ENCODE measurements at places on chromosomes 3 and 15. TPM values are rescaled to one million over a fixed set of nuclear protein-coding genes. Genes with fewer than 3 reads are reported as not detected.

The POLQ gene
- total RNA-seq: 8.9 TPM

The ARPP21 gene
- not detected for total RNA-seq

The NLGN1 gene
- total RNA-seq: not detected

The CDCP1 gene
- total RNA-seq: 0.41 TPM

The LRRC34 gene
- 3.2 TPM for total RNA-seq

The ECE2 gene
- total RNA-seq: not detected

The CLDN18 gene
- total RNA-seq: not detected

The SLCO3A1 gene
- total RNA-seq: 3.9 TPM

The ATP13A5 gene
- total RNA-seq: not detected

The GOLGA8G gene
- total RNA-seq: not detected

The CAMK1 gene
- 23.8 TPM for total RNA-seq

The COLQ gene
- total RNA-seq: 0.98 TPM

The RBP2 gene
- not detected for total RNA-seq

The TTC21A gene
- total RNA-seq: 1.6 TPM

The ICE2 gene
- total RNA-seq: 52.5 TPM

The CRYGS gene
- 3.1 TPM for total RNA-seq

The LDHAL6B gene
- total RNA-seq: not detected

The CKMT1A gene
- total RNA-seq: not detected

The FURIN gene
- 721 TPM for total RNA-seq

The ACTRT3 gene
- 0.19 TPM for total RNA-seq

The VWA5B2 gene
- not detected for total RNA-seq

The MESD gene
- 15.8 TPM for total RNA-seq

GRCh38 chr3:66229931-66230330 is 9.1 kb downstream of the SLC25A26 start:
- DNase-seq: no peak

DNA sequence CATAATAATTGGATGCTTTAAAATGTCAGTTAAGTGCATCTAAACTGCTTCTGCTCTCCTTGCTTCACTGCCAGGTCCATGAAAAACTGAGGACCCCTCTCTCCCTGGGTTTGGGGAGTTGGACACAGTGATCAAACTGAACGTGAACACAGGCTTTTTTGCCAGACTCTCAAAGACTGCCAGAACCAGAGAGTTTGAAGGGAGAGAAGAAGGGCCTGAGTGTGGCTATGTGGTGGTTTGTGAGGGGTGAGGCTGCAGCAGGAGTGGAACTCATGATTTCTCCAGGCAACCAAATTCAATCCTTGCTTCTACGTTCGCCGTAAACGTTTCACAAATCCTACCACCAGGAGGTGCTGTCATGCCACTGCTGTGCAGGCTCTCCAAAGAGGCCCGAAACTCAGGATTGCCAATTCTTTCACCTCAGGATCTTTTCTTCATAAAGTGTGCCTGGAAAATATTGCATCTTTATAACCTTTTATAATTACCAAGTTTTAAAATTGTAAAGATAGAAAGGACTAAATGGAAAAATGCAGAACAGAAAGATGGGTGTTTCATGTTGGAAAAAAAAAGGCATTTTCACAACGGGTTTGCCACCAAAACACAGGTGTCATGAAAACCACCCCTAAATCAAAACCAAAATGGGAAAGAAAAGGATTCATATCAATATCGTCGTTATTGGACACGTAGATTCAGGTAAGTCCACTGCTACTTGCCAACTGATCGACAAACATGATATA is 19.7 kb downstream of the TM4SF4 start:
- peak; percentile 58 for DNase-seq

DNA sequence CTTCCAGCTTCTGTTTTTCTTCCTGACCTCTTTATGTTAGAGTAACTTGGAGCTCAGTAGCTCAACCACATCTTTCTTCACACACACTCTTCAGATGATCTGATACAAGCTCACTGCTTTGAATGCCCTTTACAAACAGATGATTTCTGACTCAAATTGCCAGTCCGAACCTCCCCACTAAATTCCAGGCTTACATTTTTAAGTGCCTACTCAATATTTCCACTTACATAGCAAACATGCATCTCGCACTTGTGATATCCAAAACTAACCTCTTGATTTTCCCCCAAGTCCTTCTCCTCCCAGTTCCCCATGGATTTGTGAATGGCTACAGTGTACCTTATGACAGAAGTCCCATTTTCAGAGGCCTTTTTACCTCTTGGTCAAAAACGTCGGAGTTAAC is 139.1 kb downstream of the GBE1 start:
- DNase-seq: no peak

- DNase-seq: no peak
Observed at GRCh38 chr15:63357731-63358130, 23.9 kb downstream of the CA12 start.

DNA sequence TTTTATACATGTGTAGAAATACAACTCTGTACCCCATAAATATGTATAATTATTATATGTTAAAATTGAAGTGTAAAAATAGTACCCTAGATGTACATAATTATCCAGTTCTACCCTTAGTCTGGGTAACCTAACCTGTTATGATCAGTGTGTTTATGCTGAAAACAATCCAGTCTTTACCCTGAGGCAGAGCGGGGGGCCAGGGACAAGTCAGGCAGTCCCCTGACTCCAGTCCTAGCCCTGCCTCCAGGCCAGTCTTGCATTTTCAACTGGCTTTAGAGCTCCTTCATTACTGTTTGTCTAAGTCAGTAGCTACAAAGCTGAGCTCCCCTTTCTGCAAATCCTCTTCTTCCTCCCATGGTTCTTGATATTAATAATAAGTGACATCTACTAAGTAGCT is 3.1 kb downstream of the MESD start:
- no peak for DNase-seq

DNA sequence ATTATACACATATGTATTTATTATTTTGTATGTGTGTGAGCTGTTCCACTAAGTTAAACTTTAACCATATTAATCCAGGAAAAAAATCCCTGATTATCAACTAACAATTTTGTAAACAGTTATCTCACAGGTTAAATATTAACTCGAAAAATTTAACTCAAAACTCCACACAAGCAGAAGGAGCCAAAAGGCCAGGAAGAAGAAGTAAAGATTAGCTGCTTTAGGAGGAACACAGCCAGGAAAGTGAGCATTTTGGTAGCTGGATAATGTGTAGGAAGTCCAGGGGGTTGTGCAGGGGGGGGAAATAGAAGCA is 425.0 kb downstream of the TIGIT start:
- no peak for DNase-seq

GRCh38 chr15:29037997-29038705 is 152.4 kb downstream of the APBA2 start:
- no peak for DNase-seq

DNA sequence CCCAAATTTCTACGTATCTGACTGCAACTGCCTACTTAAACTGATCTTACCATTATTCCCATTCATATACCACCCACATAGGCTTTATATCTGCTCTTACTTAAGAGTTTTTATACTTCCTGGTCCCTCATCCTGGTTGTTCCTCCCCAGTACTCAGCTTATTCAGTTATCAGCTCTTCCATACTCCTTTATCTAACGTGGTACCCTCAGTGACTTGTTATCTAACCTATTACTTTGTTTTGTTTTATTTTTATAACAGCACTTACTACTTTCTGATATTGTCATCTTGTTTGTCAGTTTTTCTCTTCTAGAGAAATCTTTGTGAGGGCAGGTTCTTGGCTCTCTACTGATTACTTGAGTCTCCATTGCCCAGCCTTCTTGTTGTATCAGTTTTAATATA is 100.6 kb downstream of the ZNF609 start:
- DNase-seq: no peak

- no peak for DNase-seq
Observed at GRCh38 chr3:126445506-126445905, 30.2 kb downstream of the ZXDC start.

GRCh38 chr3:188571531-188572095 is 417.7 kb downstream of the LPP start:
- no peak for DNase-seq

GRCh38 chr3:177468816-177469215 is 271.5 kb upstream of the TBL1XR1 start:
- DNase-seq: no peak

- DNase-seq: no peak
Observed at GRCh38 chr3:52763466-52763865, 7.3 kb downstream of the NEK4 start.

- DNase-seq: no peak
Observed at GRCh38 chr15:99682455-99682854, 50.8 kb downstream of the LYSMD4 start.

DNA sequence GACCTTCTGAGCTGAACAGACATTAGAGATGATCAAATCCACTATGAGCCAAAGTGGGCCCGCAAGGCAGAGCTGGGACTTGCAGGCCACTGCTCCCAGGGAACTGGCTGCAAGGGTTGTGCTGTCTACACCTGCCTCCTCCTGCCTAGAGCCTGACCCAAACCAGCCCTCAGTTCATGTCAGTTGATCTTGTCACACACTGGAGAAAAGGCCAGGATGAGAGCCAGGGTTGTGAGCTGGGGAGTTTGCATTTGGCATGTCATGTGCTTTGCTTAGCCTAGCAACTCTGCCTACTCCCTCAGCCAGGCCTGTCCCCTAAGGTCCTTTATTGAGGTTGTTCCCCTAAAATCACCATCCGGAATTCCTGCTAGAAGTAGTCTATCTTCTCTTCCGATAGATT is 67.8 kb downstream of the RAB11A start:
- DNase-seq: no peak

GRCh38 chr3:51403675-51404074 is 12.6 kb downstream of the RBM15B start:
- no peak for DNase-seq

- no peak for DNase-seq
Observed at GRCh38 chr3:108494906-108495531, 15.4 kb downstream of the MYH15 start.

GRCh38 chr15:55195996-55196395 is 745 bp downstream of the RSL24D1 start:
- no peak for DNase-seq

DNA sequence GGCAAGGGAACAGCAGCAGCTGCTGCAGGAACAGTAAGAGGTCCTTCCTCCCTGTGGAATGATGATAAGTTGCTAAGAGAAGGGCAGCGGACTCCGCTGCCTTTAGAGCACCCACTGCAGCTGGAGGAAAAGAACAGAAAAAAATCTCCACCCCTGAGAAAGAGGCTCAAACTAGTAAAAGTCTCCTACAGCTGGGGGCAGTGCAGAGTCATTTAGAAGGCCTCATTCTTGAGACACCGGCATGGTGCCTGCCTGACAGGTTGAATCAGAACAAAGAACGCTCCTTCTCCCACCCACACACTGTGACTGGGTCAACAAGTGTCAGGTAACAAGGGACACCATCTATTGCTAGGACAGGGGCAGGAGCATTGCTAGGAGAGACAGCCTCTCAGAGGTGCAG is 188.4 kb downstream of the ABHD5 start:
- DNase-seq: no peak

DNA sequence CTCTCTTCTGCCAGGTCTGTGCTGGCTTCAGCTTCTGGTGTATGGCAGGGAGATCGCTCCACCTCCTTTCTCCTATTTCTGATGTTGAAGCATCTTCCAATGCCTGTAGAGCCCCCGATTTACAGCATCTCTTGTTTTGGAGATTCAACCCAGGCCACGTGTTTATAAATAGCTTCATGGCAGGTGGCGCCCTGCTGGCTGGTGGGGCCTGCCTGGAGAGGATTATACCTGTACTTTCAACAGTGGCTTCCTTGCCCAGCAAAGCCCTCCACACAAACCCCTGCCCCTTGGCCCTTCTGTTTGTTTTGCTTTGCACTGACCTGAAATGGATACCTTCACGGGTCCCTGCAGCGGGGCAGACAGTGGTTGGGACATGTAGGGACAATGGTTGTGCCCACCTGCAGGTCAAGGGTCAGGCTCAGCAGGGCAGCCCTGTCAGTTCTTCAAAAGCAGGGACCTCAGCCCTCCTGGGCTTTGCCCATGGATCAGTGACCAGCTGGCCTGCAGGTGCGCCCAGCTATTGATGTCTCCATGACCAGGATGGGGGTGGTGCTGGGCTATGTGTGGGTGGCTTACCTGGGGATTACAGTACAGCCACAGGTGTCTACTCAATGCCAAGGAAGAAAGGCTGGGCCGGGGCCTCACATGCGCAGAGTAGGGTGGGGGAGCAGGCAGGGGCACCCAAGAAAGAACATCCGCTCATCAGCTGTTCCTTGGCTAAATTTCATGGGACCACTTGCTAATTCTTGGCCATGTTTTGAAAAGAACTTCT is 112.7 kb upstream of the PRR23C start:
- no peak for DNase-seq

- DNase-seq: no peak
Observed at GRCh38 chr15:38782156-38782555, 217.5 kb upstream of the RASGRP1 start.

DNA sequence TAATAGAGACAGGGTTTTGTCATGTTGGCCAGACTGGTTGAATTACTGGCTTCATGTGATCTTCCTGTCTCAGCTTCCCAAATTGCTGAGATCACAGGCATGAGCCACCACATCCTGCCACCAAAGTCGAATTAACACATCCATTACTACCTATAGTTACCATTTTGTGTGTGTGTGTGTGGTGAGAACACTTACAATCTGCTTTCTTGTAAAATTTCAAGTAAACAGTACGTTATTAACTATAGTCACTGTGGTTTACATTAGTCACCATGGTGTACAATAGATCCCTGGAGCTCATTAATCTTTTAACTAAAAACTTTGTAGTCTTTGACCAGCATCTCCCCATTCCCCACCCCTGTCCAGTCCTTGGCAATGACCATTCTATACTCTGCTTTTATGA is 270.0 kb downstream of the NAALADL2 start:
- DNase-seq: no peak

GRCh38 chr3:31695280-31696008 is 162.7 kb downstream of the STT3B start:
- DNase-seq: no peak

GRCh38 chr3:116103868-116104530 is 341.3 kb downstream of the LSAMP start:
- no peak for DNase-seq

DNA sequence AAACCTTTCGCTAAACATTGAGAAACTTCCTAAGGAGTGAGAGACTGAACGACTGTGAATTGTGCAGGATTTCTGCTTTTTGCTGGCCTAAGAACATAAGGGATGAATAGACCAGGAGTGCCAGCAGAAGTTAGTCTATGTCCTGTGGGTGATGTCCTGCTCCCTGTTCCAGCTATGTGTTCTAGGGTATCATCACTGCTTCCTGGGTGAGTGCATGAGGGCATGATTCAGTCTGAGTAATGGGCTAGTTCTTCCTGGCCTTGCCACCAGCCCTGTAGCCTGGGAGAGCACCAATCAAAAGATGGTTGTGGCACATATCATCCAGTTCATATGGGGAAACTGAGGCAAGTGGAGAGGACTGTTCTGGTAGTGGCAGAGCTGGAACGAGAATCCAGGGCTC is 153.9 kb upstream of the TPM1 start:
- DNase-seq: no peak

DNA sequence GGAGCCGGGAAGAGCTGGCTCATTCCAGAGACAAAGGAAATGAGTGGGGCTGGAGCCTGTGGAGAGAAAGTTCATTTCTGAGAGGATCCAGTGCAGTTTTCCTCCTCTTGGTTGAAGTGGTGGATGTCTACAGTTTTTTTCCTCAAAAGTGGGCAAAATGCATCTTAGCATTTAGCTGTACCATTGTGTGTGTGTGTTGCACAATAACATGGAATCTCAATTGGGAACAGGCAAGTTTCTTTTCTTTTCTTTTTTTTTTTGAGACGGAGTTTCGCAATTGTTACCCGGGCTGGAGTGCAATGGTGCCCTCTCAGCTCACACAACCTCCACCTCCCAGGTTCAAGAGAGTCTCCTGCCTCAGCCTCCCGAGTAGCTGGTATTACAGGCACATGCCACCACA is 101.5 kb upstream of the UBE2E1 start:
- no peak for DNase-seq

- DNase-seq: no peak
Observed at GRCh38 chr3:182220013-182220412, 508.3 kb downstream of the SOX2 start.

Data from activated naive CD4-positive, alpha-beta T cell treated with anti-CD3 and anti-CD28 coated beads, Interleukin-2, amount 50 U/mL, for 72 hours (primary cell).